CD4-positive, alpha-beta T cell treated with Interleukin-4 for 1 hour (primary cell): ENCODE measurements at places on chromosomes 2 and 18.
A peak's percentile ranks its signal among the peaks of the same experiment; 100 is the strongest.

DNA sequence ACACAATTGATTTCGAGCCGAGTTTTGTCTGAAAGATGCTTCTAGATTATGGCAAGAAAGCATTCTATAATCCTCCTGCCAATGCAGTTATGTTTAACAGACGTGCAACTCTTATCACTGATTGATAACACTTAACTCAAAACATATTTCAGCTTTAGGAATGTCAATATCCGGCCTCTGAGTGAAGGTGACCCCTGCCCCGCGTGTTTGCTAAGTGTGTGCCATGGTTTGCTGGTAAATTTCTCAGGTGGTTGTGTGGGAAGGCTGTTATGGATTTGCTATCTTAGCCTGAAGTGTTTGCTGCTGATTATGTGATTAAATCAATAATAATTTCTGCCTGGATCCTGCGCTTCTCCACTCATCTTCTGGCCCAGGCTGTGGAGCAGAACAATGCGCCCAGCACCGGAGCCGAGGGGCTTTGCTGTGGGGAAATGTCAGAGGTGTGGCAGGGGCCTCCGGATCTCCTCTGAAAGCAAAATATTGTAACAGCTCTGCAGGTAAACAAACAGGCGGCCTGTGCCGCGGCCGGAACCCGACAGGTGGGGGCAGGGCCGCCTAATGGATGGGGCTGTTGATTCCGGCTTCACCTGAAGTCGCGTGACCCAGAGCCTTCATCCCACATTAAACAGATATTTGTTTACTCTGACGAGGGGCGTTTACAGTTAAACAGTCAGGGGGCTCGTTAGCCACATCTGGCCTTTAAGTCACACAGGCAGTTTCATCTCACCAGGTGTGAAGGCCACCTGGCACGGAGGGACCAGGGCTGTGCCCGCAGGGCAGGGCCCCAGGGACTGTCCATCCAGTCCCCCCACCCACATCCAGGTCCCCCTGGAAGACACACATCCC, 210.7 kb upstream of the SALL3 start:
- no peak for DNase-seq

DNA sequence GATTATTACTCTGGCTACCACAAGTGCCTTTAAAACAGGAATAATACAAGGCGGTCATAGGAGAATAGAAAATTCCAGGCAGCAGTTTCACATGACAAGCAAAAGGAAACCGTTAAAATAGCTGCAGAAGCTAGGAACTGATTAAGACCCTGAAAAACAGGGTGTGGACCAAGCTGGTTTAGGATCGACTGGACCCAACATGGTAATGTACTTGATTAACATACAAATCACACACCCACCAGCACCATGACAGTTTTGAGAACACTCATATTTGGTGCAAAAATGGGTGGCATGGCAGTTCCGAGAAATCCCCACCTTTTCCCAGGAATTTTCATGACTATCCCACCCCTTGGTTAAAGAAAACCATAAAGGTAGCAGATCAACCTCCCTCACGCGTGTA, 51.9 kb upstream of the TMEM163 start:
- DNase-seq: no peak

DNA sequence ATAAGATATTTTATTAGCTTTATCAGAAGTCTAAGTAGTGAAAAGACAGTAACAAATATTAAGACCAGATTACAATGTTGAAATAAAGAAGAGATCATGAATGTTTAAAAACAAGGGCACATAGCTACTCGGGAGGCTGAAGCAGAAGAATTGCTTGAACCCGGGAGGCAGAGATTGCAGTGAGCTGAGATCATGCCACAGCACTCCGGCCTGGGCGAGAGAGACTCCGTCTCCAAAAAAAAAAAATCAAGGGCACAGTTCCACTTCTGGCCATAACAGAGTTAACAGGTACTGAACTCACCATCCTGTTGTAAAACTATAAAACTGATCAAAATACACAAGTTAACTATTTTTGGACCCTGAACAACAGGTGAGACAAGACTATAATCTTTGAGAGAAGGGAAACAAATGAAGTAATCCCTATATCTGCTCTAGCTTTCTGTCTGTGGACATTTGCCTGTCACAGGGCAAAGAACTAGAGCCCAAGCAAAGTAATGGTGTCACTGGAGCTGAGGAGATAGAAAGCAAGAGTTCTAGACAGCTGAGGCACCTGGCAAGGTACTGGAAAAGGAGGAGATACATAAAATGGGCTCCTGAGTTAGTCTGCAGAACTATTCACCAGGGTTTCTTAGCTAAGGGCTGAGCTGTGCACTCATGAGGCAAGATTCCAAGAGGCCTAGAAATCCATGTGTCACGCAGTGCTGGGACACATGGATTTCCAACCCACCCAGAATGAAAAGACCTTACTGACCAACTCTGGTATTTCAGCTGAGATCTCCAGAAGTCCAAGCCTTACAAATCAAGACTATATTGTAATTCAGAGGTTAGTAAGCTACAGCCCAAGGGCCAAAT, 15.2 kb downstream of the MMADHC start:
- no peak for DNase-seq

DNA sequence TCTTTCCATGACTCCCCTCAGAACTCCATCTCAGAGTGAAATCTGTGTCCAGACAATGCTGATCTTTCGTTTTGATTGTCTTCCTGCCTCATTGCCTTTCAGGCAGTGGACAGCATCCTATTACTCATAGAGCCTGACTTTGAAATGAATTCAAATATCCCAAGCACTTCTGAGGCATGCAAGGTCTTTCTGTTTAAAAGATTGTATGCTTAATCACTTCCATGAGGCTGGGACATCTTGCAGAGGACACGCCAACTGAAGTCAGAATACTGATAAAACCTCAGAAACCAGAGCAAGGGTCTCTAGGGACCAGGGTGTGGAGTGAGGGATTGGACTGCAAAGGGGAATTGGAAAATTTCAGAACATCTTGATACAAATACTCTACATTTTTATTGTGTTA, 836.5 kb upstream of the ID2 start:
- DNase-seq: no peak

DNA sequence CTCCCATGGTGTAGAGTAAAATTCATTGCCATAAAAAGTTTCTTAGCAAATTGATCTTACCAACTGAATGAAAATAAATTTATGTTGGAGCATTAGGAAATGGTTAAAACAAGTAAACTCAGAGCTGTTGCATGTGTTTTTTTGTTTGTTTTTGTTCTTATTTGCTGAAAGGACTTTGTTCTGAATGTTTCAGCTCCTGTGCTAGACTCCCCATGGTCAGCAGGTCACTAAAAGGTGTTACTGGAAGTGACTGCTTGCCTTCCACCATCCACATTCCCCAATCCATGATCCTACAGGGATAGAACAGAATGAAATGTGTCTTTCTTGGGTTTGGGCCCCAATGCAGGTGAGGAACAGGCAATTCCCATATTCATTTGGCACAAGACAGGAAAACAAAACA, 101.8 kb downstream of the ALK start:
- DNase-seq: no peak

DNA sequence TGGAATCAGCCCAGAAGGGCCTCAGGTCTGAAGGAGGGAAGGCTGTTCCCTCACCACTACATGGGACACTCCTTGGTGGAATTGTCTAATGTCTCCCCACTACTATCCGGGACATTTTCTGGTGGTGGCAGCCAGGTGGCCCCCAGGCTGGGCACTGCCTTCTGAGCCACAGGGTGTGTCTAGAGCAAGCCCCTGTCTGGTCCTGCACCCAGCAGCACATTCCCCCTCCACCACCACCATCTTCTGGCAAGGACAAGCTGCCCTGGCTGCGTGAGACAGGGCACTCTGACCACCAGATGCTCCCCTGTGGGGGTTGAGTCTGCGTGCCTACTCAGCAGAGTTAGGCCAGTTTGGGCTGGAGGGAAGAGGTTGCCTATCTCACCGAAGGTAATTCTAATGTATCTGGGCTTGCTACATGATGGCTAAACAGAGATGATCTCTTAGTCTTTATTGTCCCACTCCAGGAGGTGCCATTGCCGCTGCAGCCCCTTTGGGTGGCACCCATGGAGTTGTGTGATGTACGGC, 106.3 kb downstream of the PLB1 start:
- no peak for DNase-seq

- DNase-seq: no peak
These were observed at the start of gene SLC5A7 for GRCh38 chr2:107986278-107987217. SLC5A7 (plus strand) TSS chr2:107986524; CDS start chr2:107988156, 1,632 bp downstream.

- no peak for DNase-seq
These were observed 44.1 kb downstream of the ATOH8 start for GRCh38 chr2:85797921-85798320.

GRCh38 chr2:219081701-219082331, 21.1 kb upstream of the IHH start:
- DNase-seq: no peak

DNA sequence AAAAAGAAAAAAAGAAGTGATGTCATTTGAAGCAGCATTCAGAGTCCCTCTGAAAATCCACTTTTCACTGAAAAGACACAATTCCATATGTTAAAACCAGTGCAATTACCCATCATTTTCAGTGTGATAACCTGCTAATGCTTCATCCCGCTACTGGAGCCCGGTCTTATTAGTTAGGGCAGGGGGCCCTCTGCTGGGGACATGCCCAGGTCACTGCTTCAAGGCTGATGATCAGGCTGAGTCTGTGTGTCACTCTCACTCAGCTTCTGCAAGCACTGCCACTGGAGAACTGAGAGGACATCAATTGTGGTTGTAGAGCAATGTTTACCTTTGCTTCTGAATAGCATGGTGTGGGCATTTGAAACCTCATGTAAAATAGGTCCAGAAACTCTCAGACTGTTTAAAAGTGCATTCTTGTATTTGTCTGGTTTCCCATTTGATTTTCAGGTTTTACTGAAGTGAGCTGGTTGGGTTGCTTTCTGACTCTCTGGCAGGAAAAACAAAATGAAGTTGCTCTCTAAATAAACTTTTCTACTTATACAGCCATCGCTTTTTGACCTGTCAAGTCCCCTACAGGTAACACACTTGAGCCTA, 49.2 kb upstream of the NXPH2 start:
- DNase-seq: peak; percentile 10

- DNase-seq: no peak
These were observed 122.6 kb downstream of the WDSUB1 start for GRCh38 chr2:159163930-159164329.

GRCh38 chr2:58215429-58215828, 25.7 kb downstream of the FANCL start:
- DNase-seq: no peak

- DNase-seq: no peak
These were observed 66.4 kb upstream of the MMADHC start for GRCh38 chr2:149653831-149654445.

DNA sequence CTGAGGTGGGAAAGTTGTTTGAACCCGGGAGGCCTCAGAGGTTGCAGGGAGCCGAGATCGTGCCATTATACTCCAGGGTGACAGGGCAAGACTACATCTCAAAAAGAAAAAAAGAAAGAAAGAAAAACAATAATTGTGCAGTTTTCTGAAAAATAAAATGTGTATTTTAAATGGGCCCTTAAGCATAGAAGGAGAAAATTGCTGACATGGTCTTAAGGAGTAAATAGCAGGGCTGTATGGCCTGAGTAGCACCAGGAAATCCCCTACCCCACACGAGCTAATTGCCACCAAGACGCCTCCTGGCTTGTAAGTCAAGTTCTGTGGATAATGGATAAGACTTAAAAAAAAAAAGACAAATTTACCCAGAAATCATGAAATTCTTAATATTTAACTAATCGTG, 271.4 kb upstream of the NCKAP5 start:
- no peak for DNase-seq

- DNase-seq: no peak
These were observed 19.8 kb upstream of the BZW1 start for GRCh38 chr2:200791905-200792304.

DNA sequence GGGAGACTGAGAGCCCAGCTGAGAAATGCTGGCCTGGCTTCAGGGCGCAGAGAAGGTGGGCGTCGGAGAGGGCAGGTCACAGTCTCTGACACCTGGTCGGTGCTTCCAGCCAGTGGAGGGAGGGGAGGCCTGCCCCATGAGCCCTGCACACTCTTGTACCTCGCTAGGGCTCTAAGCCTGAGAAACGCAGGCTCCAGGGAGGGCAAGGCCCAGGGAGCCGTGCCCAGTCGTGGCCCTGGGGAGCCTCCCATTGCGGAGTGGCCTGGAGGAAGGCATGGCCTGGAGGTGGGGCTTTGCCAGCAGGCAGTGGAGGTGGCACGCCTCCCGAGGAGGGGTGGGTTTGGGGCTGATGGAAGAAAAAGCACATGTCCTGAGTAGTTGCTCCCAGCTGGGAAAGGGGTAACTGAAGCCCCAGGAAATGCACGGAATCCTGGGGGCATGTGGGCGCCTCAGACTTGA, 39.0 kb downstream of the MTERF4 start:
- DNase-seq: no peak

- DNase-seq: no peak
These were observed 90.4 kb downstream of the DOCK10 start for GRCh38 chr2:224951723-224952481.

DNA sequence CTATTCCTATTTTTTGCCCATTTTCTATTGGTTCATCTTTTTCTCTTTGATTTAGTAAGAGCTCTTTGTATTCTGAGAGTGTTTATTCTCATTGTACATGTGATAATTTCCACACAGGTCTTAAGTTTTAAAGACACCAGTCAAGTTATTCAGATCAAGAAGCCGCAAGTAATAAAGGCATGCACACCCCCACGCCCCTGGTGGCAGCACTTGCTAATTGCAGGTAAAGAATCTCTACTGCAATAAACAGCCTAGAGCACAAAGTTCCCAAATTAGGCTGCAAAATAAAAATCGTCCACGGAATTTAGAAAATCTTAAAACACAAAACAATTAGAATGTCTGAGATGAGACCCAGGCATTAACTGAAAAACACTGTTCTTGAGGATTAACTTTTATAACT, 45.2 kb downstream of the ST3GAL5 start:
- peak; percentile 35 for DNase-seq

GRCh38 chr2:176751314-176752227, 461.0 kb upstream of the HNRNPA3 start:
- DNase-seq: no peak

DNA sequence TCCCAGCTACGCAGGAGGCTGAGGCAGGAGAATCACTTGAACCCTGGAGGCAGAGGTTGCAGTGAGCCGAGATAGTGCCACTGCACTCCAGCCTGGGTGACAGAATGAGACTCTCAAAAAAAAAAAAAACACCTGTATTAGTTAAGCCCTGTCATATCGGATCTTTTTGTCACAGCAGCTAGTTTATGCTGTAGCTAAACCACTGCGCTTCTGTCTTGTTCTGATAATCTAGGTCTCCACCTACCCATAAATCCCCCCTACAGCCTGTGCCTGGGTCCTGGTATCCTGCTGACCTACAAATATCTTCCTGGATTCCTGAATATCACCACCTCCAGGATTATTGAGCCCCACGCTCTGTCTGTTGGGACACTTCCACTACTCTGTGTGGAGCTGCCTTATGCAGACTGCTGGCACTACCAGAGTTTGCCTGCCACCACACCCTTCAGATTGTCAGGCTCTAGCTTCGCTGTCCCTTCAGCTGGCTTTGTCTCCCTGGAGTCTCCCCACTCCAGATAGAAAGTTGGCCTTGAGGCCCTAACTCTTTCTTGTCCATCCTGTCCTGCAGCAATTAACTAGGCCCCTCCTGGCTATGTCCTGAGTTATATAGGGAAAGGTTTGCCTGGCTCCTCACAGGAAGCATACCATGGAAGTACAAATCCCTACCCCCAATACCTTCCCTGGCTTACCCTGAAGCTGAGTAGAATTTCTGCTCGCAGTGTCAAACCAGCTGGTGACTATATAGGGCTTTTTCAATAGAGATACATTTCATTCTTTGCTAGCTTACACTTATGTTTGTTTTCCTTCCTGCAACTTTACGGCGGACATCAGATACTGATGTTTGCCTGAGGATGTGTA, 136.0 kb upstream of the SERTAD2 start:
- DNase-seq: no peak
